ENCODE measurements at places on chromosomes 16 and 17.

DNA sequence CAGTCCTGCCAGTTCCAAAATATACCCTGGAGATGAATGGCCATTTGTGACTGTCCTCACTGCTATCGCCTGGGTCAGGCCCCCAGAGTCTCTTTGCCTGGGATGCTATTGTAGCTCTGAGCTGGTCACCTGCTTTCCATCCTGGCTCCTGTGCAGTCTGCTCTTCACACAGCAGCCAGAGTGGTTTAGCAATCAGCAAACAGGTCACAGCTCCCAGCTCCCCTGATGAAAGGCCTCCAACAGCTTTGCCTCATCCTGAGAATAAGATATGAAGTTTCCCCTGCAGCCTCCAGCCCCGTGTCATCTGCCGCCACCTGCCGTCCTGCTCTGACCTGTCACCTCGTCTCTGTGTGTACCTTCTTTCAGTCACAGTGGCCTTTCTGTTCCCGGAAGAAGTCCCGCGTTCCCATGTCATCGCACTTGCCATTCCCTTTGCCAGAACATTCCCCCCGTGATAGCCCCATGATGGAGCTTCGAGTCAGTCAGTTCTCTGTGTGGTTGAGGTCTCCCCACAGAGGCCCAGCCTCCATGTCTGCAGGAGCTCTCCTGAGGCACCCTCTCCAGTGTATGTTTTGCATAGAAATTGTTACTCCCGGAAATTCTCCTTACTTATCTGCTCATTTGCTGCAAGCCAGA is 281.5 kb downstream of the SNX29 start:
- DNase-seq, result no peak

DNA sequence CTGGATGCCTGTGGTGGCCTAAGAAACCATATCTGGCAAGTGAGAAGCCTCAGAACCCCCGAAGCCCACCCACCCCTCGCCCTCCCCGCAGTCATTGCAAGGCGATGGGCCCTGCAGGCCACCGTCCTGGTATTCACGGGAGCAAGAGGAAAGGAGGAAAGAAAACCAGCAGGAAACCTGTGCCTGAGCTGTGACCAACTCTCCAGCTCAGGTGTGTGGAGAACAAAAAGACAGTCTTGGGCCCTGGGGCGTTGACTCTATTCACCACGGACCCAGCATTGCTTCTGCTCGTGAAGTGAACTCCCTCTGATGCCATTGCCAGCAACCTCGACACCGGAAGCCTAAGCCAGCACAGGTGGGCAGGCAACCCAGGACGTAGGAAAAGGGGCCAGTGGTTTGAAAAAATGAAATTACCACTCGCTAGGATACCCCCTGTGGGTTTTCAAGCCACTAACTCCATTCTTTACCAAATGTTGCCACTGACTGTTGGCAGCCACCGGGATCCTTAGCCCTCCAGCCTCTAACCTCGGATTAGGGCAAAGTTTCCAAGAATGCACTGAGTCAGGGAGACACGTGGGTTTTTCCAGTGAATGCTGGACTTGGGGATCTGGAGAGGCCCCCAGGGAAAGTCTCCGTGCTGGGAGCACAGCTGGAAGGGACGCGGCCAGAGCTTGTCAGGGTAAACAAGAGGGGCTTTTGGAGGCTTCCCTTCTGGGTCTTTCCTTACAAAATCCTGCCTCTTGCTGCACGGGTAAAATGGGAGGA is 25.1 kb downstream of the FA2H start:
- peak; percentile 63 for DNase-seq

GRCh38 chr16:81238296-81239011 is at the start of gene BCO1:
Gene BCO1, plus strand, starts transcription at chr16:81238689. Its CDS starts 220 bp downstream, at chr16:81238909.
- DNase-seq, result peak; percentile 56

- DNase-seq, result no peak
These were observed 49.3 kb downstream of the SCNN1B start for GRCh38 chr16:23351360-23351759.

DNA sequence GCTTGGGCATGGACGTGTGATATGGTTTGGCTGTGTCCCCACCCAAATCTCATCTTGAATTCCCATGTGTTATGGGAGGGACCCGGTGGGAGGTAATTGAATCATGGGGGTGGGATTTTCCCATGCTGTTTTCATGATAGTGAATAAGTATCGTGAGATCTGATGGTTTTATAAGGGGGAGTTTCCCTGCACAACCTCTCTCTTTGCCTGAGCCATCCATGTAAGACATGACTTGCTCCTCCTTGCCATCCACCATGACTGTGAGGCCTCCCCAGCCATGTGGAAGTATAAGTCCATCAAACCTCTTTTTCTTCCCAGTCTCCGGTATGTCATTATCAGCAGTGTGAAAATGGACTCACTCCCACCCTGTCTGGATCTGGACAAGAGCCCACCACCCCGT is 393.4 kb downstream of the SEC14L1 start:
- no peak for DNase-seq

GRCh38 chr17:65656390-65657250 is 95.2 kb upstream of the AXIN2 start:
- peak; percentile 79 for DNase-seq
